ENCODE measurements at places on chromosomes 7 and 10.

GRCh38 chr10:126597211-126597610 lies 73.3 kb downstream of the C10orf90 start:
- no peak for DNase-seq

DNA sequence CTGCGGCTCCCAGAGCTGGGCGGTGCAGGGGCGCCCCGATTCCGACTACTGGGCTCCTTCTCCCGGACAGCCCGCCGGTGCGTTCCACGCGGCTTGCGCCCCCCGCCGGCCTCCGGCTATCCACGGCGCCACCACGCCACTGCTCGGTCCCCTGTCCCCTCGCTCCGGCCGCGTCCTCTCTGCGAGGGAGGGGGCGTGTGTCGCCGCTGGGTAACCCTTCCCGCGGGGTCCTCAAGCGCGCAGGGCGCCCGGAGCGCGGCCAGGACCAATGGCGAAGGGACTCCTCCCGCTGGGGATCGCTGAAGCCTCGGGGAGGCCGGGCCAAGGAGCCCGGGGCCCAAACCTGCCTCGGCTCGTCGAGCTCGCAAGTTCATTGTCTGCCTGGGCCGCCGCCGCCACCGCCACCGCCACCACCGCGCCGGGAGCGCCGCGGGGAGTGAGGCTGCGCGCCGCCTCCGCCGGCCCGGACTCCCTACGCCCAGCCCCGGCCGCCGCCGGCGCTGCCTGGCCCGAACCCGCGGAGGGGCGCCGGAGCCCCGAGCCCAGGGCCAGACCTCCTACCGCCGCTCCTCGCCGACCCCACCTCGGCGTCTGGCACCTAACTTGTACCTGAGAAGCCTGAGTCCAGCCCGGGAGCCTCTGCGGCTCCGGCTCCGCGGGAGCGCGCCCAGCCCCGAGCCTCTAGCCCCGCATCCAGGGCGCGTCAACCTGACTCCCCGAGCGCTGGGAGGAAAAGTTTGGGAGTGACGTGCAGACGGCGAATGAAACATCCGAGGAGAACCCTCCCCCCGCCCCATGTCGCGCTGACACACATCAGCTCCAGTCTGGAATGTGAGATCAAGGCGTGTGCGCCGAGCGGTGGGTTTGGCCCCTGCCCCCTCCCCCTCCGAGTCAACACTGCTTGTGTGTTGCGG lies at the start of gene CHST15:
Gene CHST15, minus strand, starts transcription at position 739 of the 914 bp plus-strand sequence. CDS start 47,386 bp downstream, outside the sequence.
- peak; percentile 77 for DNase-seq

GRCh38 chr10:113162960-113163359 lies 212.9 kb downstream of the TCF7L2 start:
- DNase-seq = no peak

GRCh38 chr10:37289833-37290464 lies 164.6 kb downstream of the ANKRD30A start:
- DNase-seq = no peak

DNA sequence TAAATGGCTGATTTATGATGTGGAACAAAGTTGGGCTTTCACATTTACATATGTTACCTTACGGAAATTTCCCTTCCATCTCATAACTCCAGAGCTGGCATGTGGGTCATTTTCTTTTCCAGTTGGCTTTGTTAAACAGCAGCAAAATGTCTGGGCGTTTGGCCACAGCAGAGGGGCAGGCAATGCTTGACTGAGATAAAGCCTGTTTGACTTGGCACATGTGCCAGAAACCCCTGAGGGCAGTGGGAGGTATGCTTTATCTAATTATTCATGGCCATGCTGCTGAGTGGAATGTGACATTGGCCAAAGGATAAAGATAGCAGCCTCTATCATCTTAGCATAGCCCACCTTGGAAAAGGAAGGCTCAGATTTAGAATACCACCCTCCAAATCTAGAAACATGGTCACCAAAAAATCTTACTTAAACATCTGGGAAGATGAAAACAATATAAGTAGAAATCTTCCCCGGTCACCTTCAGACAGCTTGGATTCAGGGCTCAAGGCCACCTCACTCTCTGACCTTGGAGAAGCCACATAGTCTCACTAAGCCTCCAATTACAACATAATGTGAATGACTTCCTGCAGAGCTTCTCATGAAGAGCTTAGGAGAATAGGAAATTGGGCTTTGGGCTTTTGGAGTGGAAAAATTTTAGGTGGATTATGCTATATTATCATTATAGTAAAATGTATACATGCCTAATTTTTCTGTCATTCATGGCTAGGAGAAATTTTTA lies 101.5 kb downstream of the GRM3 start:
- no peak for DNase-seq

GRCh38 chr10:34015700-34016099 lies 681.2 kb upstream of the NRP1 start:
- no peak for DNase-seq
